ENCODE measurements at places on chromosomes 5 and 9.

- no peaks in the 10 kb centered on the region for H3K36me3 ChIP-seq
- H3K4me3 ChIP-seq = no peak overlapping the region
- H3K4me1 ChIP-seq = peaks cover 2% of the 10 kb centered on the region
Measured at GRCh38 chr9:116721944-116722343, 34.8 kb downstream of the TRIM32 start.

GRCh38 chr9:130701059-130702022 is 7.8 kb downstream of the EXOSC2 start:
- peaks cover 18% of the 10 kb centered on the region for H3K36me3 ChIP-seq
- H3K27me3 ChIP-seq = no peaks in the 10 kb centered on the region
- DNase-seq = peak; percentile 73
- H3K27ac ChIP-seq = no peak overlapping the region
- H3K4me1 ChIP-seq = peaks cover 4% of the 10 kb centered on the region
- H3K4me3 ChIP-seq = no peak overlapping the region

DNA sequence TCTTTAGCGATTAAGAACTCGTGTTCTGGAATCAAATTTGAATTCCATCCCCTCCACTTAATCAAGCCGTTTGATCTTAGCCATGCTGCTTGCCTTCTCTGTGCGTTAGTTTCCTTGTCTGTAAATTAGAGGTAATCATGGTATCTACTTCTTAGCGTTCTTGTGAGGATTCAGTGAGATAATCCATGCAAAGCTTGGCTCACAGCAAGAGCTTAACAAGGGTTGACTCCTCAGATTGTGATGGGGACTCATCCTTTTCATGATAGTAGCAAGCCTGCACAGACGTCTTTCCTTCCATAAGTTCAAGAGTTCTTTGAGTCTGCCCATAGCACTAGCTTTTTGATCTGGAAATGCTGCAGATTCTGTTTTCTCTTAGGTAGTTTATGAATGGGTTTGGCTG is 72.8 kb downstream of the TRIO start:
- no peaks in the 10 kb centered on the region for H3K36me3 ChIP-seq
- no peak overlapping the region for H3K27ac ChIP-seq
- no peak for DNase-seq
- H3K4me3 ChIP-seq = no peak overlapping the region

- H3K4me1 ChIP-seq = no peaks in the 10 kb centered on the region
- no peak overlapping the region for H3K27ac ChIP-seq
- no peaks in the 10 kb centered on the region for H3K36me3 ChIP-seq
- DNase-seq = no peak
- H3K4me3 ChIP-seq = no peak overlapping the region
Measured at GRCh38 chr5:21862986-21863385, 990.2 kb downstream of the CDH12 start.

- H3K4me3 ChIP-seq = no peak overlapping the region
- H3K36me3 ChIP-seq = no peaks in the 10 kb centered on the region
- no peak for DNase-seq
- H3K27me3 ChIP-seq = no peaks in the 10 kb centered on the region
Measured at GRCh38 chr5:142931896-142932686, 161.9 kb downstream of the ARHGAP26 start.
